ENCODE measurements at places on chromosomes 5 and 9.

- DNase-seq, result no peak
Measured at GRCh38 chr5:143796753-143797152, 15.2 kb upstream of the HMHB1 start.

GRCh38 chr9:9615086-9615485 is 997.7 kb downstream of the PTPRD start:
- DNase-seq, result no peak

DNA sequence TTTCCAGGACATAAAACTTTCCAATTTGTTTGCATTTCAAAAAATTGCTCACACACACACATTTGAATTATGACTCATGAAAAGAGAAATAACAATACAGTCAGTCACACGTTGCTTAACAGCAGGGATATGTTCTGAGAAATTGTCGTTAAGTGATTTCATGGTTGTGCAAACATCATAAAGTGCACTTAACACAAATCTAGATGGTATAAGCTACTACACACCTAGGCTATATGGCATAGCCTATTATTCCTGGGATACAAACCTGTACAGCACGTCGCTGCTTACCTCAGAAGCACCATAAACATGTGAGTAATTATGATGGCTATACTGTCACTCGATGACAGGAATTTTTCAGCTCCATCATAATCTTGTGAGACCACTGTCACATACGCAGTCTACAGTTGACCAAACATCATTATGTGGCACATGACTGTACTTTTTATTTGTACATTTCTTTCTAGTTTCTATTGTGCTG is 378.2 kb downstream of the ACTL7B start:
- no peak for DNase-seq

GRCh38 chr9:116837018-116837989 is 150.2 kb downstream of the TRIM32 start:
- no peak for DNase-seq

DNA sequence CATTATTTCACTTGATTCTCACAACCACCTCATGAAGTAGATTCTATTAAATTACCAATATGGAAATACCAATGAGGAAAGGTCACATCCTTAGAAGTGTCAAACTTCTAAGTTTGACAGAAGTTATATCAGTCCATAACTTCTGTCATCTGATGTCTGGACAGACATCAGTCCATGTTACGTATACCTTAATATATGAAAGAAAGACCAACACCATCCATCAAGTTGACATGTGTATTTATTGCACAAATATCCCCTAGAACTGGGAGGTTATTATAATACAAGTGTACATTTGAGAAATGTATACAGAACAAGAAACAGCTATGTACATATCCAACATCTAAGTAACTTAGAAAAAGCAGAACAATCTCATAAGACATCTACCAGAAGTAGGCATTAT is 6.5 kb upstream of the RAPGEF6 start:
- DNase-seq, result no peak
